ENCODE measurements at places on chromosomes 7 and 10.

GRCh38 chr7:34275624-34276023 is 370.3 kb downstream of the BMPER start:
- DNase-seq = no peak

GRCh38 chr7:30159698-30160143 is 24.9 kb downstream of the MTURN start:
- no peak for DNase-seq

- no peak for DNase-seq
Observed at GRCh38 chr10:22438711-22439110, 93.4 kb downstream of the SPAG6 start.

GRCh38 chr10:90801608-90802007 is 56.2 kb downstream of the HTR7 start:
- DNase-seq = no peak

DNA sequence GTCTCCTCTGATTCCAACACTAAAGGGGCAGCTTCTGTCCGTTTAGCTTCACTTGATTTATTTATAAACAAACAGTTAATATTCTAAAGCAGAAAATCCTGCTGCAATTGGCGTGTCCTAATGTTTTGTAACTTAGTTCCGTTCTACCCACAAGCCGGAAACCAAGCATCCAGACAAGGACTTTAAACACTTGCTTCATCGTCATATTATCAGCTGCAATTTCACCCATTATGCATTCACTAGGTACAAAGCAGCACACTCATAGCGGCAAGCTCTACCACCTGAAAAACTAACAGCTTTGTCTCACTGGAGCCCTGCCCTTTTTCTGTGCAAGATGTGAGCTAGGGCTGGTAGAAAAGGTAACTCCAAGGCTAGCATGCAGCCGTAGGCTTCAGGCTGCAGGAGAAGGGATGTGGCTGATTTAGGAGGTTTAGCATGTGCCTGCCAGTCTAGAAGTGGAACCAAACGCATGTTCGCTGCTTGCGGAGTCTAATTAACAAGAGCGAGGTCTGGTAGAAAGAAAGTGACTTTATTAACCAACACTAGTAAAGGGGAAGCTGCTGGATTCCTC is 43.7 kb upstream of the BPGM start:
- no peak for DNase-seq

- DNase-seq = no peak
Observed at GRCh38 chr7:155731380-155731779, 80.9 kb downstream of the SHH start.

DNA sequence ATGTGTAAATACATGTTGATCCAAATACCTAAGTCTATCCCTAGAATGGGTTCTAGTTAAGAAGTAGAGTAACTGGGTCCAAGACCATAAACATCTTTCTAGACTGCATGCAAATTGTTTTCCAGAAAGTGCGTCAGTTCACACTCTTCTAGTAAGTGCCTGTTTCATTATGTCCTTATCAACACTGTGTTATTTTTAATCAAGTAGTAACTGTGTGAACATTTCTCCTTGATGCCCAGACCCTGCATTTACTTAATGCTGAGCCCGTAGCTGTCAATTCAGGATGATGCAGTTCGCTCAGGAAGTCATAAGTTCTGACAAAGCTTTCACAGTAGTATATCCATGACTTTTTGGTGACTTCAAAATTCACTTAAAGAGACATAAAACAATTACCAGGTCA is 374.8 kb downstream of the OTUD1 start:
- no peak for DNase-seq

GRCh38 chr10:113390896-113391295 is 162.0 kb upstream of the HABP2 start:
- DNase-seq = no peak

DNA sequence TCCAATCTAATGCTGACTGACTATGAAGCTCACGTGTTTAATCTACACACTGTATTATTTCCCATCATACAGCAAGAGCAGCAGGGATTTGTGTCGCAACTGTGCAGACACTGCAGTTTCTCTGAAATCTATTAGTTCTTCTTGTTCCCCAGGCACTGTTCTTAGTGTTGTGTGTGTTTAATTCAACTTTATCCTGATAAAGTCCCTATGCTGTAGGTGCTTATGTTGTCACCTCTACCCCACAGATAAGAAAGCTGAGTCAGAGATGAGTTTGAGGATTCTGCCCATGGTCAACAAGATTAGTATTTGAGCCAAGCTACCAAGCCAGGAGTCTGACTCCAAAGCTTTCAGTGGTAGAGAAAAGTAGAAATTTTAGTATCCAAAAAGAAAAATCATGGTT is 22.5 kb upstream of the EPHB6 start:
- DNase-seq = no peak
